Pancreas (tissue), 10 donors: ENCODE measurements at places on chromosomes 1 and 21. TPM values are rescaled to one million over a fixed set of nuclear protein-coding genes. Genes with fewer than 3 reads are reported as not detected.
A peak's percentile ranks its signal among the peaks of the same experiment; 100 is the strongest.

The ENSA gene
- total RNA-seq, result 67.4 TPM

The CDK11B gene
- 9.3 TPM for total RNA-seq

The SDC3 gene
- 5.6 TPM for total RNA-seq

The CRB1 gene
- total RNA-seq, result not detected

The LRRC42 gene
- total RNA-seq, result 6.7 TPM

The KPRP gene
- total RNA-seq, result not detected

The TARBP1 gene
- total RNA-seq, result 14.8 TPM

GRCh38 chr1:18128298-18128697 lies 20.7 kb downstream of the IGSF21 start:
- no peak overlapping the region for H3K27ac ChIP-seq
- no peak overlapping the region for H3K4me3 ChIP-seq
- no peaks in the 10 kb centered on the region for H3K4me1 ChIP-seq

DNA sequence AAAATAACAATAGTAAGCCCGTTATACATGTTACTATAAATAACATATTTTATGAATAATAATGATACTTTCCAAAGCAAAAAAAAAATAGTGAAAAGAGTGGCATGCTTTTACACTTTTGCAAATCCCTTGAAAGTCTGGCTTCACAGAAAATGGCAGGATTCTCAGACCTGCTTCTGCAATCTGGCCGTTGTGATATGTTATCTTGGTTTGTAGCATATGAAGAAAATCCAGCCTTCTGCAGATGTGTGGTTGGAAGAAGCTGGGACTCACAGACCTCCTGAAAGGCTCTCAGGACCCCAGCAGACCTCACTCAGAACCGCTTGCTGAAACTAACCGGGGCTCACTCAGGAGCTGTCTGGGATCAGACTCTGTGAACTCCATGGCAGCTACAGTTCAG lies 256.0 kb upstream of the TMEM51 start:
- H3K27ac ChIP-seq, result no peak overlapping the region
- H3K36me3 ChIP-seq, result no peaks in the 10 kb centered on the region
- peaks cover 6% of the 10 kb centered on the region for H3K4me1 ChIP-seq
- H3K4me3 ChIP-seq, result no peak overlapping the region
- DNase-seq, result no peak
- no peaks in the 10 kb centered on the region for H3K27me3 ChIP-seq

GRCh38 chr1:9615316-9616063 lies 26.8 kb downstream of the TMEM201 start:
- no peaks in the 10 kb centered on the region for H3K27me3 ChIP-seq
- no peaks in the 10 kb centered on the region for H3K36me3 ChIP-seq
- no peak overlapping the region for H3K27ac ChIP-seq
- peak; percentile 48 for DNase-seq

- peak overlapping the region; percentile 66 for H3K27ac ChIP-seq
- no peaks in the 10 kb centered on the region for H3K36me3 ChIP-seq
- H3K27me3 ChIP-seq, result no peaks in the 10 kb centered on the region
- DNase-seq, result no peak
- H3K4me3 ChIP-seq, result no peak overlapping the region
Observed at GRCh38 chr21:37631319-37632117, 264.9 kb downstream of the DYRK1A start.

- DNase-seq, result no peak
- no peak overlapping the region for H3K4me3 ChIP-seq
- no peaks in the 10 kb centered on the region for H3K27me3 ChIP-seq
- H3K36me3 ChIP-seq, result no peaks in the 10 kb centered on the region
- no peak overlapping the region for H3K27ac ChIP-seq
Observed at GRCh38 chr1:9065213-9065751, 4.2 kb downstream of the SLC2A5 start.

DNA sequence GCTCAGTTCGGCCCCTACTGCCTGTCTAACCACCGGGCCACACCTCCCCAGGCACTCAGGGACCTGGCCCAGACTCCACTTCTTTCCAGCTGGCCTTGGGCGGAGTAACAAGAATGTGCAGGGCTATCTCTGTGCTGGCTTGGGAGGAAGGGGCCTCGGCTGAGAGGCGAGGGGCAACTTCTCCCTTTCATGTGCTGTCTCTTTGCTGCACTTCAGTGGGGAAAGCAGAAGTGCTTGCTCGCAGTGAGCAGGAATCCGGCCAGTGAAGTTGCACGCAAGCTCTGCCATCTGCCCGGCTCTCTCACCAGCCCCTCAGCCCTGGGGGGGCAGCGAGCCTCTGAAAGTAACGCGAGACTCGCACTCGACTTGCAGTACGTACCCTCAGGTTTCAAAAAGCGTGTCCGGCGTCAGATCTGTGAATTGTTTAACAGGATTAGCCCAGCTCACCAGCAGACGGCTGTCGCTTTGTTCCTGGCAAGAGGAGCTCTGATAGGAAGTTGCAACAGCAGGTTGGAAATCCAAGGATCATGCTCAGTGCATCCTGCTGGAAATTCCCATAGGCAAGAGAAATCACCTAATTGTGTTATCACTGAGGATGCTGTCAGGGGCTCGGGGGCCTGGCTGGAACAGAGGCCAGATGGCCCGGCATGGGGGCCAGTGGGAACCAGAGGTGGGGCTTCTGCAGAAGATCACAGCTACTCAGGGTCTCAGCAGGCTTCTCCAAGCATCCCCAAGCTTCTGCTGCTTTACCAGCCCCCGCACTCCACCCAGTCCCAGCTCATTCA lies 221.1 kb downstream of the NPHP4 start:
- no peaks in the 10 kb centered on the region for H3K27me3 ChIP-seq
- DNase-seq, result peak; percentile 56
- H3K27ac ChIP-seq, result no peak overlapping the region
- no peak overlapping the region for H3K4me3 ChIP-seq

DNA sequence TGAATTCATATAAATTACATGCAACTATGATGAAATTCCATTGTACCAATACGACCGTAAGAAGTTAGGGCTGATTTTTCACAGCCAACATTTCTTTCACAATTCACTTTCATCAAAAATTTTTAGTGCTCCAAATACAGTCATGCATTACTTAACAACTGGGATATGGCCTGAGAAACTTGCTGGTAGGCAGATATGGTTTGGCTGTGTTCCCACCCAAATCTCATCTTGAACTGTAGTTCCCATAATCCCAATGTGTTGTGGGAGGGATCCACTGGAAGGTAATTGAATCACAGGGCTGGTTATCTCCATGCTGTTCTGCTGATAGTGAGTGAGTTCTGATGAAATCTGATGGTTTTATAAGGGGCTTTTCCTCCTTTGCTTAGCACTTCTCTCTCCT lies 244.4 kb downstream of the AKT3 start:
- no peak for DNase-seq
- H3K27ac ChIP-seq, result no peak overlapping the region
- no peaks in the 10 kb centered on the region for H3K27me3 ChIP-seq
- H3K36me3 ChIP-seq, result no peaks in the 10 kb centered on the region

GRCh38 chr1:26360807-26361604 lies 7.1 kb upstream of the CRYBG2 start:
- H3K4me1 ChIP-seq, result no peaks in the 10 kb centered on the region
- H3K27me3 ChIP-seq, result peaks cover 18% of the 10 kb centered on the region
- DNase-seq, result no peak
- H3K27ac ChIP-seq, result no peak overlapping the region
- no peak overlapping the region for H3K4me3 ChIP-seq

DNA sequence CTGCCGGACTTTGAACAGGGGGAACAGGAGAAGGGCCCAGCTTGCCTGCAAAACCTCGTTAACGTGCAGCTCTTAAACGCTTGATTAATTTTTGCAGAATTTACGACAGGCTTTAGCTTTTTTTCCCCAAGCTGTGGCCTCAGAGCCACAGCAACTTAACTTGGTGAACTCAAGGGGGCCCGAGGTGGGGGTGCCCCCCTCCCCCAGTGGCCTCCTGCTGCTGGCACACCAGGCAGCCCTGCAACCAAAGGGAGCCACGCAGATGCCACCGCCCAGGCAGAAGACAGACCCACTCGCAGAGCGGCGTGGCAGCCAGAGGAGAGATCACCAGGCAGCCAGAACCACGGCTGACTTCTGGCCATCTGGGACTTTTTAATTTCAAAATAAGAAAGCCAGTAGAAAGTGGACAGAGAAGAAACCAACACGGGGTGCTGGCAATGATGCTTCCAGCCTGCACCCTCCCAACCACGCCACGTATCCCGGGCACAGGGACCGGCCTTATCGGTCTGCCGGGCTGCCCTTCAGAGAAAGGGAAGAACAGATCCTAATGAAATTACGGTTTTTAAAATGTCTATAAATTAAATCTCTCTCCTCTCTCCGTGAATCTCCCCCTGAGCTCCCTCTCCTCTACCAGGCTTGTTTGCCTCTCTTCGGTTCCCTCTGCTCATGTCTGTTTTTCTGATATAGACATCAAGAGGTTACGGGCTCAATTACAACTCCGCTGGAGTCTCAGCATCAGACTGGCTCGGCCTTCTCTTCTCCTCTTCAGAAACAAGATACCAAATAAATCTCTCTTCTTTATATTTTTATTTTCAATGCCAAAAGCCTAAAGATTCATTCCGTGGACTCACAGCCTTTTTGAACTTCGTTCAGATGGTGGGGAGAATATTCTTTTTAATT lies 6.4 kb downstream of the CASZ1 start:
- no peak for DNase-seq
- H3K4me3 ChIP-seq, result no peak overlapping the region
- H3K4me1 ChIP-seq, result peaks cover 6% of the 10 kb centered on the region
- no peak overlapping the region for H3K27ac ChIP-seq
- no peaks in the 10 kb centered on the region for H3K36me3 ChIP-seq

- no peaks in the 10 kb centered on the region for H3K4me1 ChIP-seq
- no peak overlapping the region for H3K27ac ChIP-seq
- H3K27me3 ChIP-seq, result no peaks in the 10 kb centered on the region
- DNase-seq, result no peak
- H3K36me3 ChIP-seq, result no peaks in the 10 kb centered on the region
Observed at GRCh38 chr1:94284476-94284875, 47.1 kb upstream of the ARHGAP29 start.

DNA sequence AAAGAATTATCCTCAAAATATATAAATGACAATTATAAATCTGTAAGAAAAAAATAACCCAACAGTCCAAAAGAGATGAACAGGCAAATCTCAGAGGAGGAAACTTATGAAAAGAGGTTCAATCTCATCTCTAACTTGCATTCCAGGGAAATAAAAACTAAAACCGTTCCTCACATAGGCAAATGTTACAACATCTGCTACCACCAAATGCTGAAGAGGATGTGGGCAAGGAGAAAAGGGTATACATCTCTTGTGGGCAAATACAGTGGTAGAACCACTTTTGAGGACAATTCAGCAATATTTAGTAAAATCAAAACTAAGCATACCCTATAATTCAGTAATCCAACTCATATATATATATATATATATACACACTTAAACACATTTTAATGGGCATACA lies 33.7 kb upstream of the SGIP1 start:
- no peaks in the 10 kb centered on the region for H3K4me1 ChIP-seq
- DNase-seq, result no peak
- no peaks in the 10 kb centered on the region for H3K36me3 ChIP-seq
- H3K27me3 ChIP-seq, result no peaks in the 10 kb centered on the region
- no peak overlapping the region for H3K4me3 ChIP-seq

DNA sequence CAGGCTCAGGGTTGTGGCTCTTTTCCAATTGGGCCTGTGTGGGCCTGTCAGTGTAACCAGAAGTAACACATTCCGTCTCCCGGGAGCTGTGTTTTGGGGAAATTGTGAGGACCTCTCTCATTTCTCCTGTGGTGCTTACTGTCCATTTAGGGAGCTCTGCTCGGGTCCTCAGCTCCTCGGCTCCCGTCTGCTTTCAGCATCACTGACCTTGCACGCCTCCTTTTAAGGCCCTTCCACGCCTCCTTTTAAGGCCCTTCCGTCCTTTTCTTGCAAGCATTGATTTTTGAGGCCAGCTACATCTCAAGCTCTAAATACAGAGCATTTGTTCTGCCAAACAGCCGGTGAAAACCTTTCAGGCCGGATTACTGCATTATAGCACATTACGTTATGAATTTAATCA lies 9.7 kb downstream of the CA6 start:
- DNase-seq, result no peak
- no peak overlapping the region for H3K4me3 ChIP-seq
- no peak overlapping the region for H3K27ac ChIP-seq
- no peaks in the 10 kb centered on the region for H3K36me3 ChIP-seq
- H3K27me3 ChIP-seq, result no peaks in the 10 kb centered on the region
- H3K4me1 ChIP-seq, result no peaks in the 10 kb centered on the region

GRCh38 chr1:74681449-74681848 lies 7.9 kb upstream of the ERICH3 start:
- H3K4me3 ChIP-seq, result no peak overlapping the region
- H3K27ac ChIP-seq, result no peak overlapping the region
- no peaks in the 10 kb centered on the region for H3K36me3 ChIP-seq
- H3K4me1 ChIP-seq, result no peaks in the 10 kb centered on the region

DNA sequence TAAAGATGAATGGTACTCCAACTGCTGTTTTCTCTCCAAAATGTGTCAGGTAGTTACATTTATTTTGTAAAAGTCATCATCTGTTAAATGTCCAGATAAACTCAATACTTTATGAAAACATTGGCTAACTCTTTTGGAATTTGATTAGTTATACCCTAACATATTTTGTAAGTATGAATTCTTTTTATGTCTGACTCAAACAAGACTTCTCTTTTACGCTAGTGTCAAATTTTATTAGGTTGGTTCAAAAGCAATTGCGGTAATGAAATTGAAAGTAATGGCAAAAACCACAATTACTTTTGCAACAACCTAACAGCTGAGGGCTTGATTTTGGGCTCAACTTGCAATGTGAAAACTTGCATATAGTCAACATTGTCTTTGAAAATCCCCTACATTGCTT lies 41.0 kb upstream of the USP25 start:
- no peak overlapping the region for H3K27ac ChIP-seq
- no peaks in the 10 kb centered on the region for H3K4me1 ChIP-seq
- no peaks in the 10 kb centered on the region for H3K36me3 ChIP-seq

DNA sequence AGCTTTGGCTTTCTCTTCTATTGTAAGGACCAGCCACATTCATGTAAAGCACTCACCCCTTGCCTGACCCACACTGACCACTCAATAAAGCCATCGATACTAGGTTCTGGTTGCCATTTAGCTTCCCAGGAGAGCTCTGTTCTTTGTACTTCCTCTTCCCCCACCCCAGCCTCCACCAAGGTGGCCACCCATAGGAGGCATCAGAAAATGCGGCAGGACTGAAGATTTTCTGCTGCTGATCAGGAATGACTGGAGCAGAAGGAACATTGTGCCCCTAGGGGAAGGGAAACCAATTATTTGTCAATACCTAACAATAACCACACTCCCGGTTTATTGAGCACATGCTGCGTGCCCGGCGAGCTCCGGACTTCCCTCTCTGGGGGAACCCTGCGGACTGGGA lies 5.2 kb upstream of the SMIM12 start:
- peaks cover 5% of the 10 kb centered on the region for H3K4me1 ChIP-seq
- no peak overlapping the region for H3K4me3 ChIP-seq
- no peaks in the 10 kb centered on the region for H3K36me3 ChIP-seq
- H3K27me3 ChIP-seq, result no peaks in the 10 kb centered on the region
- no peak overlapping the region for H3K27ac ChIP-seq
- no peak for DNase-seq

GRCh38 chr1:93638307-93638847 lies 43.3 kb downstream of the BCAR3 start:
- no peak for DNase-seq
- H3K4me1 ChIP-seq, result no peaks in the 10 kb centered on the region
- H3K36me3 ChIP-seq, result no peaks in the 10 kb centered on the region
- H3K4me3 ChIP-seq, result no peak overlapping the region
- peak overlapping the region; percentile 55 for H3K27ac ChIP-seq

GRCh38 chr1:203031467-203031866 lies 5.2 kb downstream of the PPFIA4 start:
- H3K27me3 ChIP-seq, result no peaks in the 10 kb centered on the region
- no peak overlapping the region for H3K27ac ChIP-seq
- no peak overlapping the region for H3K4me3 ChIP-seq

GRCh38 chr1:53025034-53025768 lies 36.8 kb upstream of the PODN start:
- H3K4me1 ChIP-seq, result peaks cover 5% of the 10 kb centered on the region
- H3K36me3 ChIP-seq, result no peaks in the 10 kb centered on the region
- H3K27ac ChIP-seq, result peak overlapping the region; percentile 30
- no peak for DNase-seq
- H3K4me3 ChIP-seq, result no peak overlapping the region
